ENCODE measurements at places on chromosomes 3 and 15.

GRCh38 chr3:161682715-161683114 is 186.1 kb downstream of the OTOL1 start:
- DNase-seq, result no peak

DNA sequence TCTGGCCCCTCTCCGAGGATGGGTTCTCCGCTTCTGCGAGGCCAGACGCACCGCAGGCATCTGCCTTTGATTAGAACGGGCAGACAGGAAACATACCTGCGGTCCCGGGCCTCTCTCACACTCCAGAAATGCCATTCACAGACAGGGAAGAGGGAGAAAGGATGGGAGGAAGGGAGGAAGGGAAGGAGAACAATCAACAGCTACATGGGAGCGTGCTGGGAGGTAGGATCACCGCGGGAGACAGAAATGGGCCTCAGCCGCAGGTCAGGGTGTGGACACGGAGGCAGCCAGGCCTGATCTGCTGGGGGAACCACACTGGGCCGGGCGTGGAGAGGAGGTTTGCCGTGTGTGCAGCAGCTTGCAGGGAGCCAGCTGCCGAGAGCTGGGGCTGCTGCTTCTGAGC is 90.7 kb upstream of the RGMA start:
- DNase-seq, result no peak

- DNase-seq, result no peak
Observed at GRCh38 chr3:71905426-71905825, 120.5 kb upstream of the PROK2 start.

- DNase-seq, result no peak
Observed at GRCh38 chr15:23846218-23846617, 159.1 kb upstream of the NDN start.

GRCh38 chr3:16790432-16791400 is 94.0 kb upstream of the PLCL2 start:
- DNase-seq, result no peak

DNA sequence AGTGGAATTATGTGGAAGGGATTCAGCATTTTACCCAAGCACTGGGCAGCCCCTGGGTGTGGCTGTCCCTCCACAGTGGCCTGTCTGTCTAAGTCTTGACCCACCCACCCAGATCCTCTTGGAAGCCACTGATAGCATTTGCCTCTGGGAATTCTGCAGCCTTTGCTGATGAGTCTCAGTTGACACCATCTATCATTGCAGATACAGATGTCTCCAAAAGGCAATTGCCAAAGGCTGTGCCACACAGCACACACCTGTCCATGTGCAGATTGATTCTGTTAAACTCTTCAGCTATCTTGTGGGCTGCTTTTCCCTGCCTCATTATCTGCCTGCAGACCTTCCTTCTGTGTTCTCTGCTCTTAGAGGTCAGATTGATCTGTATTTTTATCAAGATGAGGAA is 18.1 kb downstream of the CX3CR1 start:
- DNase-seq, result no peak

DNA sequence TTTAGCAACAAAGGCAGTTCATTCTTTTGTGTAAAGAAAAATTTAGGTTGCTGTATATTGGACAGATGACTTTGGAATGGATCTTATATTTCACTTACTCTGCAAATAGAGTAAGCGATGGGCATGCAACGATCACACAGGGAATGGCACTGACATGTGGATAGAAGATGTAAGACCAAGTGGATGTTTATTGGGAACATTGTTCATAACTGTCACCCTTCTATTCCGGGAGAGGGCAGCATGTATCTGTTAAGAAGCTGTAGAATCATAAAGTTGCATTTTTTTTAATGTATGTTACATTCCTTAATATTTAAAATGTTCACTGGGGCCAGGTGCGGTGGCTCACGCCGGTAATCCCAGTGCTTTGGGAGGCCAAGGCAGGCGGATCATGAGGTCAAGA is 41.2 kb downstream of the HPS3 start:
- DNase-seq, result no peak

GRCh38 chr15:88794001-88794400 is 9.2 kb upstream of the ACAN start:
- no peak for DNase-seq

Measured in right lobe of liver (tissue), 6 donors.